ENCODE measurements at places on chromosomes 1 and 21.

- DNase-seq: no peak
Measured at GRCh38 chr1:157878059-157878458, 36.5 kb upstream of the CD5L start.

DNA sequence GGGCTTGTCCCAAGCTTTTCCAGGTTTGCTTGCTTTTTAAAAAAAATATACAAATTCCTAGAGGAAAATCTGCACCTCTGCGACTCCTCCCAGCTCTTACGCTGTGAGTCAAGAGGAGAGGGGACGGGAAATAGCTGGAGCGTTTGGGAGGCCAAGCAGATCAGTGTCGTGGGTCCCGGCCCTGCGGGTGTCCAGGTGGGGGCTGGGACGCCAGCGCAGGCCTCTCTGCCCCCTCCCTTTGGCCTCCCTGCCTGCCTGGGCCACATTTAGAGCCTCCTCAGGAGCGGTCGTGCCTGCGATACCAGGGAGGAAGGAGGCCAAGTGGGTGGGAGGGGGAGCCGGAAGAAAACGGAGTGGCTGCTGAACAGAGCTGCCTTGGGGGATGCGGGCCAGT, 9.0 kb downstream of the WNT4 start:
- no peak for DNase-seq

DNA sequence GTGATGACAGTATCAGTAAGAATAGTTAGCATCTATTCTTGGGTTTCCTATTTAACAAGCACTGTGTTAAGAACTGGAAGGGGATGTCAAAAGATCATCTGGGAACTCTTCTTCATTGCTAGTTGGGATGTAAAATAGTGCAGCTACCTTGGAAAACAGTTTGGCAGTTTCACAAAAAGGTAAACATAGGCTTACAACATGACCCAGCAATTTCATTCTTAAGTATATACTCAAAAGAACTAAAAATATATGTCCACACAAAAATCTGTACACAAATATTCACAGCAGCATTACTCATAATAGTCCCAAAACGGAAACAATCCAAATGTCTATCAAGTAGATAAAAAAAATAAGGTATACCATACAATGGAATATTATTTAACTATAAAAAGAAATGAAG, 45.7 kb downstream of the DIPK1A start:
- no peak for DNase-seq

DNA sequence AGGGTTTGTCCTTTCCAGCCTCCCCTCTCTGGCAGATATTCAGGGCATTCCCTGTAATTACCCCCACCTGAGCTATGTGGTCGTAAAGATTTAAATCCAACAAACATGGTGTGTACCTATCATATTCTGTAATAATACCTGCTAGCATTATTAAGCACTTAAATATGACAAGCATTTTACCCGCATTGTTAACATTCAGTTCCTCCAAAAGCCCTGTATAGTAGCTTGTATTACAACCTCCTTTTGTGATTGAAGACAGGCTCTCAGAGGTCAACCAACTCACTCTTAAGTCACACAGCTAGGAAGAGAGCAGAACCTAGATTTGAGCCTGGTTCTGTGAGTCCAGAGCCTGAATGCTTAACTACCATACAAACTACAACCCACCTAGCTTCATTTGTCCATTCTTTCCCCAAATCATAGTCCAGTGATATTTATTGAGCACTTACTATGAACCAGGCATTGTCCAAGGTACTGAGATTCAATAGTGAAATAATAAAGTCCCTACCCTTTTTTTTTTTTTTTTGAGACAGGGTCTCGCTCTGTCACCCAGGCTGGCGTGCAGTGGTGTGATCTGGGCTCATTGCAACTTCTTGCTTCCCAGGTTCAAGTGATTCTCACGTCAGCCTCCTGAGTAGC, 13.8 kb upstream of the KDM4A start:
- DNase-seq: no peak

DNA sequence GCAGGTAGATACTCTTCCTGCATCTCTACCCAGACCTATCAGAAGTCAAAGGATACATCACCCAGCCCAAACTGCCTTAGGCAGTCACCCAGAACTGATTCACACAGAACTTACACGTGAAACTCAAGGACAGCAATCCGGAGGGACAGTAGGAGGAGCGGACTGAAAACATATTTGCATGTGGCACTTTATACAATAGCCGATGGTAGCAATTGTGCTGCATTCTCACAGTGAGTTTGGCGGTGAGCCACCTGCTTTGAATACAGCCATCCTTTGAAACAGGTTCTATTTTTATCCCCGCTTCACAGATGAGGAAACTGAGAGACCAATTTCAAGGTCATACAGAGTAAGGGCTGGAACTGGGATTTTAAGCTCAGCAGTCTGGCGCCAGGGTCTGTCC, 69.5 kb downstream of the EDEM3 start:
- DNase-seq: no peak

DNA sequence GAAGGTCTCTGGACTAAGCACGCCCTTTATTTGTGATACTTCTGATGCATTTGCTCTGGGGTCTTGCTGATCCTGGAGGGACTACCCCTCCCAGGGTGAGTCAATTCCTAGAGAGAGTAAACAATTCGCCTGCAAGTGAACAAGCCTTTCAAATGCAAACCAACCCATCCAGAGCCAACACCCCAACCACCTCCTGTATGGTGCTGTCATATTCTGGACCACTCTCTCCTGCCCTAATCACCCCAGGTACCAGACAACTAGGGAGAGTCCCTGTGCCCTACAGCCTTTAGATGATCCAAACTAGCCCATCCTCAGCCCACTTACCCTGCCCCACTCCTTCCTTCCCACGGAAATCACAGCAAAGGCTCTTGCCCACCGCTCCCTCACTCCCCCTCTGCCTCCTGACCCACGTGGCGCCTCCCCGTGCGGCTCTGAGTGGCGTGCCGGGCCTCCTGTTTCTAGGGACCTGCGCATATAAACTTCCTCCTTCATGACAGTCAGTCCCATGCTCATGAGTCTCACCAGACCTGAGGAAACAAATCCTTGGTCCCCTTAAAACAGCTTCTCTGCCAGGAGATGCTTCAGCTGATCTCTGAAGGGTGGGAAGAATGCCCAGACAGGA, 37.2 kb downstream of the ACTA1 start:
- DNase-seq: no peak

All from vagina (tissue), 2 donors.